ENCODE measurements at places on chromosomes 2 and 18.
A peak's percentile ranks its signal among the peaks of the same experiment; 100 is the strongest.

DNA sequence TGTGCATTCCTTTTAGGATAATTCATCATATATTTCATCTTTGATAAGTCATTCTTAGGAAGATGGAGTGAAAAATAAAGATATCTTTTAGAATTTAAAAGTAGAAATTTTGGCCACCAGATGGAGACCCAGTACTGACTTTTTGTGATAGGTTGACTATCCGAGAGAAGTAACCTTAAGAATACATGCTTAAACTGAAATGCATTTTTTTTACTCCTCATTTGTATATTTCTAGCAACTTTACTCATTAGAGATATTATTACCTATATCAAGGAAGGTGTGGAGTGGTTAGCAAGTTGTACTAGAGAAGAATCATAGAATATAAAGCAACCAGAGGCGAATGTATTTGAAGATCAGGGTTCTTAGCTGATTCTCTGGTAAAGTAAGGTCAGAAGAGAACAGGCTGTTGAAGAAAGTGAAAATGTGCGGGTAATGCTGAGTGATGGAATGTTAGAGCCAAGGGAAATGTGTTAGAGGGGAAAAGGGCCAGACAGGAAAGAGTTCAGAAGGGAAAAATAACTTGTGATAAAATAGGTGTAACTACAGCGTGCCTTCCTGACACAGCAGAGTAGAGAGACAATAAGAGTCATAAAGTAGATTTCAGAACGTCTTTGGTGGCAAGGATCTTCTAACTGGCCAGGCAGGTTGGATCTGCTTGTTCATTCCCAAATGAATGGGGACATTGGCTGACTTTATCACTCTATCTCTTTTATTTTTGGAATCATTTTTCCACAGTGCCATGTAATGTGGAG lies 52.3 kb downstream of the TDRD15 start:
- DNase-seq = no peak

DNA sequence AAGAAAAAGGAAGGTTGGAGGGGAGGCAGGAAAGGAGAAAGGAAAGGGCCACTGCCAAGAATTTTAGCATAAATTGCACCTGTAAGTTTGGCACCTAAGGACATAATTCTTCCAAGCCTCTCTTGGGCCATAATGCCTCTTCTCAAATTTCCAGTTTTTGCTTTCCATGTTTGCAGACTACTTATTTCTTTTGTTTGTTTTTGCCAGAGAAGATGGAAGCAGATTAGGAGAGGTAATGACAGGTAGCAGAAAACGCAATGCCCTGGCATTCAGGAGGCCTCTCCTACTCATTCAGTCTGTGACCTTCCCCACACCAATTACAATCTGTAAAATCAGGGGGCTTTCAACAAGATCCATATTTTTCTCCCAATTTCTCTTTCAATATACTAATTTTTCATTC lies 56.8 kb downstream of the MRPL33 start:
- DNase-seq = no peak

DNA sequence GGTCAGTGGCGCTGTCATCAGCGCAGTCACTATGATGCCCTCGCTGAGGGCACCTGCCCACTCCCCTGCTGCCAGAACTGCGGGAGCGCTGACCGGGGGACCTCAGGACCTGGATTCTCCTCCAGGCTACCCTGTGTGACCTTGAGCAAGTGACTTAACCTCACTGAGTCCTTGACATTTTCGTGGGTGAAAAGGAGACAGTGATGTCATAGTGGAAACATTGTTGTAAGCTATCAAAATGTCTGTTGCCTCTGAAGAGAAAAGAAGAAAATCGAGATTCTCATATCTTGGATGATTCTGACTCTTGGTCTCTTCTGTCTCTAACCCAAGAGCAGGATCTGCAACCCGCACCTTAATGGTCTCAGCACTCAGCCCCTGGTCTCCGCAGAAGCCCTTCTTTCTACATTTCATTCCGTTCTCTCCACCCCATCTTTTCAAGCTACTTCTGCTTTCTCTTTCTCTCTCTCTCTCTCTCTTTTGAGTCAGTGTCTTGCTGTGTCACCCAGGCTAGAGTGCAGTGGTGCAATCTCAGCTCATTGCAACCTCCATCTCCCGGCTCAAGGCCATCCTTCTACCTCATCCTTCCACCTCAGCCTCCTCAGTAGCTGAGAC lies 978 bp upstream of the TUBA4A start:
- peak; percentile 19 for DNase-seq

DNA sequence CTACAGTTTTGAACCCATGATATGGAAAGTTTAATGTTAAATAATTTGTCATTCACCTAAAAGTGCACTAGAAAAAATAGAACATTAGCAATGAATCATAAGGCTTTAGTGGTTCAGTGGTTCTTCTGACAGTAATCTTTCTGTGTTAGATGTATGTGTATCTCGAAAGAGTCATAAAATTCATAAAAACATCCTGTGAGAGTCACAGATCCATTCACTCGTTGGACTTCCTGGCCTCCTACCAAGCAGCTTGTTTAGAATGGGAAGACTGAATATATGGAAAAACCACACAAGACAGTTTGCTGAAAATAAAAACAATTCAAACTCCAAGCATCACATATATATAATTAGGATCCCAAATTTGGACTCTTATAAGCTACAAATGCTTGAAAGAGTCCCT lies 34.8 kb downstream of the ADNP2 start:
- no peak for DNase-seq

DNA sequence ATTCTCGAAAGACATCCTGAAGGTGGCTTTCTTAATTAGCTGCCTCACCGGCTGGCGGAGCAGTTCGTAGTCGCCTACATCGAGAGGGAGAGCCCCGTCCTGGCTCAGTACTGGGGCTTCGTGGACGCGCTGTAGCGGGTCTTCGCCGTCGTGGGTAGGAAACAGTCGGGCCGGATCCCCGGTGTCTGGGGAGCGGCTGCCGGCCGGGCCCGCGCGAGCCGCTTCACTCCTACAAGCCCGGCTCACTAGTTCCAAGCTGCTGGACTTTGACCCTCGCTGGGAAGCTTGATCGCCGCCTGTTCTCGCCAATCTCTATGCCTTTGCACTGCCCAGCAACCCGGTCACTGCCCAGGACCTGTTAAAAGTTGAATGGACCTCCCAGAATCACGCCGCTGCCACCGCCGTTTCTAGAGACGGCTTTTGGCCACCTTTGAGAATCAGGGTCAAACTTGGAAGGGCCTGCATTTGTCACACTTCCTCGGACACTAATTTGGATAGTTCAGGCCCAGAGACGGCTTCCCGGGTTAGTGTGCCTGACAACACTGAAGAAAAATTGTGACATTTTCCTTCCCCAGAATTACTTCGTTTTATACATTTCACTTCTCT lies 41.4 kb upstream of the AKAIN1 start:
- DNase-seq = no peak

DNA sequence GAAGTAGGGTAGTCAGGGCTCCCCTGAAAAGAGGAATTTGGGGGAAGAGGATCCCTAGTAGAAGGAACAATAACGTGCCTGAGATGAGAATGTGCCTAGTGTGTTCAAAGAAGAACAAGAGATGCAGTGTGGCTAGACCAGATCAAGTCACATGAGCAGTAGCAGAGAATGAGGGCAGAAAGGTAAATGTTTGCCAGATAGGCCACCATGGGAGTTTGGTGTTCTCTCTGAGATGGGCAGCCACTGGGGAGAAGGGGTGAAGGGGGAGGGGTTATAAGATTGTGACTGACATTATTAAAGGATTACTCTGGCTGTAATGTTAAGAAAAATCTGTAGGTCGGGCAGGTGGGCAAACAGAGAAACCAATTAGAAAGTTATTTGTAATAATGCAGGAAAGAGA lies 166.0 kb downstream of the LCLAT1 start:
- DNase-seq = no peak

GRCh38 chr2:236828820-236829219 lies 256.9 kb upstream of the COPS8 start:
- DNase-seq = no peak

DNA sequence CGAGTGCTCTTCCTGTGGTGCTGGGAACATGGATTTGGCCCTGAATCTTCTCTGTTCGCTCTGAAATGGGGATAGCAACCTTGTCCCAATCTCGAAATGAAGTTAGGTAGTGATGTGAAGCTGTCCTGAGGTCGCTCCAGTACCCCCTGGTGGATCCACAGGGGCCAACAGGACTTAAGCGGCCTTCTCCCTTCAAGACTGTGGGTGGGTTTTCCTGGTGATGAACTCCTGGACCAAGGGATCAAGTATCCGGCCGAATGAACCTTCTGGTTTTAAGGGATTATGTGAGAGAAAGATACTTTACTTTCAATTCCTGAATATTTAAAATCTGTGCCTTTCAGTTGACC lies 156.5 kb downstream of the NAPG start:
- DNase-seq = no peak

DNA sequence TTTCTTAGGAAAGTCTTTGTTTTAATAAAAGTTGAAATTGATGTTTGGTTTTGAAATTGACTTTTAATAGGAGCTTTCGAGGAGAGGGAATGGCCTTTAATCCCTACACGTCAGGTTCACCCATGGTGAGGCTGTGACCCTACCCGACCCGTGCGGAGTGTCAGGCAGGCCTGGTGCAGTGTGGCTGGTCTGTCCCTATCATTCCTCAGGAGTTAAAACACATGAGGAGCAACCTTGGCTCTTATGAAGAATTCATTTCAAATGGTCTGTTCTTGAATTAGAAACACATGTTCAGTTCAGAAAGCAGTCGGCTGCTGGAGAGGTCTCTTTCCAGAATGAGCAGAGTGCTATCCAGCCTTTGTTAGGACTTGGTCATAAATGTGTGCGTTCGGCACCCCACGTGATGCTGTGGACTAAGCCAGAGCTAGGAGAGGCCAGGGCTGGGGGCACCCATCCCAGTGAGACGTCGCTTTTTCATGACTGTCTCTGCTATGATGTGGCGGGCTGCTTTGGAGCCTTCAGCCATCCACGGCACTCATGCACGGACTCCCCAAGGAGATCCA lies 54.7 kb downstream of the EMILIN2 start:
- DNase-seq = no peak

GRCh38 chr2:237574894-237575868 lies 8.8 kb downstream of the PRLH start:
- no peak for DNase-seq

DNA sequence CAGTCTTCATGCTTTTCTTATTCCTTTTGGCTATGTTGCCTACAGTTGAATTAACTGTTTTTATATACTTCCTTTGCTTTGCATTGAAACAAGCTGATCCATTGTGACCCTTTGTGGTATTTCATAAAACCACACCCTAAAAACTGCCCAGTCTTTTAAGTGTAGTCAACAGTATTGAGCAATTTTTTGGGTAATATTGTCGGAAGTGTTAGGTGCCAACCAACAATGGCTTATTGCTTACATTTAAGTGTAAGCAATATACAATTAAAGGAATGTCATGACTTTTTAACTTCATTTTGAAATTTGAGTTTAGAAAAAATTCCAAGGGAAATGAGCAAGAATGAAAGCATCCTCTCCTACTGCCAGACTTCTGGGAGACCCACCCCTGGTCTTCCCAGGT lies 174.1 kb downstream of the NEDD4L start:
- no peak for DNase-seq

- no peak for DNase-seq
Observed at GRCh38 chr2:122851972-122852531, 1096.6 kb downstream of the TSN start.

- DNase-seq = no peak
Observed at GRCh38 chr2:44233450-44234128, 41.7 kb upstream of the SLC3A1 start.

GRCh38 chr2:143026411-143027054 lies 102.7 kb upstream of the ARHGAP15 start:
- no peak for DNase-seq

- DNase-seq = no peak
Observed at GRCh38 chr2:11746807-11747459, 501 bp downstream of the LPIN1 start.

DNA sequence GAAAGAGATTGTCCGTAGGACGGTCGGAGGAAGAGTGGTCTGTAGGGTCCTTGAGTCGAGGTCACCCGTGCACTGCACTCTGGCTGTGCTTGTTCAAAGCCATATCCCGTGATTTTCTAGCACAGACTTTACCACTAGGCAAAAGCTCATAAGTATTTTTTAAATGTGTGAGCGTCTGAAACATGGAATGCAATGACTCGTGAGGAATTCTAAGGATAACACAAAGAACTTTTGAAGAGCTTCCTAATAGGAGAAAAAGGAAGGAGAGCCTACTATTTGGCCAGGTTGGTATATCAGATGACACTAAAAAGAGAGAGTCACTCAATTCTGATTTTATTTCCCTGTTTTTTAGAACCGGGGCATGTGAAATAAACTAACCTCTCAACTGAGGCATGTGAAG lies 68.3 kb downstream of the CD28 start:
- DNase-seq = no peak

GRCh38 chr2:134362740-134363139 lies 108.9 kb downstream of the MGAT5 start:
- DNase-seq = no peak

DNA sequence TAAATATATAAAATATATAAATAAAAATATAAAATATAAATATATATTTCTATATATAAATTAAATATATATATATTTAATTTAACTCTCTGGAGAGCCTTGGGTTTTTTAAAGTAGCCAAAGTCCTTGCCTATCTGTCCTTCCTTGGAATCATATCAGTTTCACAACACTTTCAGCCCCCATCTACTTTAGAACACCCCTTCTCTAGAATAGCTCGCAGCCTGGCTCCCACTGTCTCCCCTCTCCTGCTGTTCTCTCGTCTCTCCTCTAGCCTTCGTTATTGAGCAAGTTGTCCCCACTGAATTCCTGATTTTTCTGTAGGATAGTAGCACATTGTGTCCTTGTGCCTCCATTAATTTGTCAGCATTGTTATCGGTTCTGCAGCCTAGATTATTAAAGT lies 677.0 kb downstream of the RNF144A start:
- no peak for DNase-seq

- no peak for DNase-seq
Observed at GRCh38 chr18:24703316-24703715, 242.9 kb downstream of the HRH4 start.

GRCh38 chr2:189581354-189582139 lies 961 bp upstream of the SLC40A1 start:
- no peak for DNase-seq

- DNase-seq = no peak
Observed at GRCh38 chr2:120291401-120292311, 39.0 kb downstream of the RALB start.

DNA sequence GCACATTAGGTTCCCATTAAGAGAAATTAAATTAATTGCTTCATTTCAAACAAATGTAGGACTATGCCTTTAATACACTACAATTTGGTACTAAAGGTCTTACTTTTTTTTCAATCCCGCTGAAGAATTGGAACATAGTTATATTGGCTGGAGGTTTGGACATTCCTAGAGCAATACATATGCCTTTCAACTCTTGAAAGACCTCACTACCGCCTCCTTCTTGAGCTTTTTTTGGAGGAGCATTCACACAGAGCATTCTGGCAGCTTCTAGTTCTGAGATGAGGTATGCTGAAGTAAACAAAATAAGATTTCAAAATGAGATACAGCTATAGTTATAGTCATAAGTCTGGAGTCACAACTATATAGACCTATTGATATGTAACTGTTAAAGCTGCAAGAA lies 10.9 kb downstream of the FAM98A start:
- DNase-seq = no peak

GRCh38 chr2:72003124-72003523 lies 144.5 kb downstream of the CYP26B1 start:
- no peak for DNase-seq

GRCh38 chr2:210533389-210533788 lies 23.0 kb upstream of the CPS1 start:
- no peak for DNase-seq

GRCh38 chr18:25176518-25177042 lies 175.4 kb downstream of the ZNF521 start:
- no peak for DNase-seq

- no peak for DNase-seq
Observed at GRCh38 chr18:79400091-79400590, 4.4 kb downstream of the NFATC1 start.

All from KG1 (cell line).